ENCODE measurements at places on chromosomes 3 and 15. TPM values are rescaled to one million over a fixed set of nuclear protein-coding genes. Genes with fewer than 3 reads are reported as not detected.

IL17RB gene
- 16.0 TPM for total RNA-seq

DNA sequence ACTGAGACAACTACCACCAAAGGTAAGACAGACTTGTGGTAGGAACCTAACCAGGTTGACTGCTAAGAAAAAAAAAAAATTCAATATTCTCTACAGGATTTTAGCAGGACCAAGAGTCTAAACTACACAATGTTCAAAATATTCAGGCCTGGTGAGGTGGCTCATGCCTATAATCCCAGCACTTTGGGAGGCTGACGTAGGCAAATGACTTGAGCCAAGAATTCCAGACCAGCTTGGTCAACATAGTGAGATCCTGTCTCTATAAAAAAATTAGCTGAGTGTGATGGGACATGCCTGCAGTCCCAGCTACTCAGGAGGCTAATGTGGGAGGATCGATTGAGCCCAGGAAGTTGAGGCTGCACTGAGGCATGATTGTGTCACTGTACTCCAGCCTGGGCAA lies 341.6 kb upstream of the WNT5A start:
- H3K27ac ChIP-seq = no peak overlapping the region
- H3K4me3 ChIP-seq = no peak overlapping the region
- DNase-seq = no peak
- no peaks in the 10 kb centered on the region for H3K4me1 ChIP-seq
- no peaks in the 10 kb centered on the region for H3K27me3 ChIP-seq
- H3K36me3 ChIP-seq = no peaks in the 10 kb centered on the region

KIF7 gene
- 1.7 TPM for total RNA-seq

TMEM42 gene
- 12.3 TPM for total RNA-seq

PRKCD gene
- 24.4 TPM for total RNA-seq

GRCh38 chr3:19543212-19543841 lies 390.7 kb downstream of the EFHB start:
- peaks cover 11% of the 10 kb centered on the region for H3K4me1 ChIP-seq
- H3K36me3 ChIP-seq = no peaks in the 10 kb centered on the region
- DNase-seq = peak; percentile 5
- H3K4me3 ChIP-seq = no peak overlapping the region
- peaks cover 8% of the 10 kb centered on the region for H3K27me3 ChIP-seq
- H3K27ac ChIP-seq = no peak overlapping the region

OR4F15 gene
- total RNA-seq = not detected

SLC6A11 gene
- total RNA-seq = not detected

GRCh38 chr15:35737441-35737840 lies 191.5 kb upstream of the DPH6 start:
- H3K27ac ChIP-seq = no peak overlapping the region
- no peak overlapping the region for H3K4me3 ChIP-seq
- H3K36me3 ChIP-seq = no peaks in the 10 kb centered on the region
- no peaks in the 10 kb centered on the region for H3K27me3 ChIP-seq
- DNase-seq = no peak

GRCh38 chr15:40543631-40544294 lies 21.1 kb downstream of the CCDC32 start:
- H3K27me3 ChIP-seq = no peaks in the 10 kb centered on the region
- no peak for DNase-seq
- no peak overlapping the region for H3K4me3 ChIP-seq
- no peaks in the 10 kb centered on the region for H3K4me1 ChIP-seq
- no peaks in the 10 kb centered on the region for H3K36me3 ChIP-seq
- H3K27ac ChIP-seq = no peak overlapping the region

DNA sequence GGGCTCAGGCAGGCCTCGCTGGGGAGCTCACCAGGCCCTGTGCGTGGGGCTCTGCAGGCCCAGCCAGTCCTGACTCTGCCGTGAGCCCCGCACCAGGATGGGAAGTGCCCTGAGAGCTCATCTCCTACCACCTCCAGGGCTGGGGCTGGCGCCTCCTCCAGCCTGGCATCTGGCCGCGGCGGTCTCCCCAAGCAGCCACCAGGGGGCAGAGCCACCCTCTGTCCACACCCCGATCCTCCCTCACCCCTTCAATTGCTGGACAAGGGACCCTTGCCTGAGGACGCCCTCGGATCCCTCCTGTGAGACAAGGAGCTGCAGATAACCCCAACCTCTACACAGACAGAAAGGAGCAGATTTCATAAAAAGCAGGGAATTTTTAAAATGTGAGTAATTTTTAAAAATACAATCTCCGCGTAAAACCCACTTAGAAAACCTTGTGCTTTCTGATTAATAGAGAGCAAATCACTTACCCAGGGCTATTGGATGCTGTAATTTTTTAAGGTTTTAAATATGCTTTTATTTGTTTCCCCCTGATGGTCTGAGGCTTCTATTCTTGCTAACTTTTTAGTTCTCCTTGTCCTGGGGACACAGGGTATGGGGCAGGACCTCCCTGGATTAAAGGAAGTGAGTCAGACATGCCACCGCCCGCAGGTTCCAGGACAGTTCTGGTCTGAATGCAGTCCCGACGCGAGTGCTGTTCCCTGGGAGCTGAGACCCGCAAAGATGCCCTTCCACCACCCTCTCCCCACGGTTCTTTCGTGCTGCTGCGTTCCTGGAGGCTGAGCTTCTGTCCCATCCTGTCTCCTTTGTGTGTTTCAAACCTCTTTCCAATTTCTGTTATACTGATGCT lies 52.3 kb upstream of the CHRNA7 start:
- no peak overlapping the region for H3K27ac ChIP-seq
- H3K4me1 ChIP-seq = no peaks in the 10 kb centered on the region
- H3K27me3 ChIP-seq = peaks cover 13% of the 10 kb centered on the region
- no peaks in the 10 kb centered on the region for H3K36me3 ChIP-seq

DNA sequence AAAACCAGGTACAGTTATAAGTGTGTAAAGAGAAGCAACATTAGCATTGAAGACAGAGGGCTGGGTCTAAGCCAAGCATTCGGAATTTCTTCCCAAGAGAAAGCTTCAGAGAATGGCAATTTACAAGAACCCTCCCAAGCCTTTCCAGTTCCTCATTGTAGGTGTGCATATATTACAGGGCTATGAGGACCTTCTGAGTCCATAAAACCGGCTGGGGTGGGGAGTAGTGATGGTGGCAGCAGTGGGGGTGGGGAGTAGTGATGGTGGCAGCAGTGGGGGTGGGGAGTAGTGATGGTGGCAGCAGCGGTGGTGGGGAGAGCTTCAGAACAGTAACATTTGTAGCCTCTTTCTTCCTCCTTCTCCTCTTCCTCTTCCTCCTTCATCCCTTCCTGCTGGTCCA lies 368.7 kb upstream of the UMPS start:
- H3K4me3 ChIP-seq = no peak overlapping the region
- DNase-seq = no peak
- H3K27me3 ChIP-seq = peaks cover 69% of the 10 kb centered on the region
- H3K36me3 ChIP-seq = no peaks in the 10 kb centered on the region
- H3K4me1 ChIP-seq = no peaks in the 10 kb centered on the region
- H3K27ac ChIP-seq = no peak overlapping the region
